ENCODE measurements at places on chromosomes 16 and 17. TPM values are rescaled to one million over a fixed set of nuclear protein-coding genes. Genes with fewer than 3 reads are reported as not detected.
A peak's percentile ranks its signal among the peaks of the same experiment; 100 is the strongest.

FMNL1 gene
- total RNA-seq = 9.3 TPM

MYL11 gene
- not detected for total RNA-seq

STX8 gene
- total RNA-seq = 38.8 TPM

GRCh38 chr17:80260069-80260535 is 550 bp upstream of the RNF213 start:
- DNase-seq = peak; percentile 64

GRCh38 chr17:36019423-36019822 is 1.7 kb upstream of the CCL23 start:
- no peak for DNase-seq

GRCh38 chr17:16358394-16358793 is 5.1 kb upstream of the CENPV start:
- no peak for DNase-seq

- DNase-seq = peak; percentile 73
Measured at GRCh38 chr17:7437950-7438614, 1.2 kb upstream of the FGF11 start.

GRCh38 chr16:49832177-49832576 is 23.7 kb downstream of the ZNF423 start:
- DNase-seq = no peak

TBC1D3 gene
- not detected for total RNA-seq

DNA sequence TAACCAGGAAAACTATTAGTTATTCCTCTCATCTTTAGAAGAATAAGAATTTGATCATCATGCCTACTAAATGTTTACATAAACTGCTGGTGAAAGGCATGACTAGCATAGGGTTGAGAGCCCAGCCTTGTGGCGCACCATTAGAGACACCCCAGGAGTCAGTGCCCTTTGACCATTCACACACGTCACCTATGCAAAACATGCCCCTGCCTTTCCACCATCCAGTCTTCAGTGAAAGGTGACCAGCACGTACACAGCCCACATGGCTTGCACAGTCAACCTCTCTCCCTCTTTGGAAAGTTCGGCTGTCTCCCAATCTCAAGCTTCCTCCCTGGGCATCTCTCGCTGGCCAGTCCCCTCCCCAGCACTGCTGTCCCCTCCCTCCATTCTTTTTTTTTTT is 150.3 kb downstream of the ENGASE start:
- DNase-seq = no peak

SGCA gene
- total RNA-seq = not detected

MFSD6L gene
- total RNA-seq = not detected

GRCh38 chr17:34163123-34163522 is 92.0 kb upstream of the CCL2 start:
- no peak for DNase-seq

TBC1D3I gene
- total RNA-seq = not detected

DNA sequence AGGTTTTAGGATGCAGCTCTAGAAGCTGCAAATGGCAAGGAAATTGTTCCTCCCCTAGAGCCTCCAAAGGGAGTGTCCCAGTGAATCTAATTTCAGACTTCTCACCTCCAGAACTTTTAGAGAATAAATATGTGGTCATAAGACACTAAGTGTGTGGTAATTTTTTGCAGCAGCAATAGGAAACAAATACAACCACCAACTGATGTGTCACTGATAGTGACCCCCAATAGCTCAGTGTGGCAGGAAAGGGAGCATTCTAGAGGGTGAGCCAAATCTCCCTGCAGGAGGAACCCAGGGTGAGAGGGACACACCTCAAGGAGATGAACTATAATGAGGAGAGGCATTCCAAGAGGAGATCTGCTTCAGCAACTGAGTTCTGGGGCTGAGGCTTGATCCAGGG is 4.1 kb downstream of the CCL4L2 start:
- no peak for DNase-seq

RAB26 gene
- 33.8 TPM for total RNA-seq

- DNase-seq = no peak
Measured at GRCh38 chr16:59593194-59593661, 859.1 kb upstream of the GOT2 start.

DLX4 gene
- total RNA-seq = not detected

KCNH6 gene
- 39.4 TPM for total RNA-seq

VMO1 gene
- 3.8 TPM for total RNA-seq

CDH3 gene
- 1.8 TPM for total RNA-seq

DNA sequence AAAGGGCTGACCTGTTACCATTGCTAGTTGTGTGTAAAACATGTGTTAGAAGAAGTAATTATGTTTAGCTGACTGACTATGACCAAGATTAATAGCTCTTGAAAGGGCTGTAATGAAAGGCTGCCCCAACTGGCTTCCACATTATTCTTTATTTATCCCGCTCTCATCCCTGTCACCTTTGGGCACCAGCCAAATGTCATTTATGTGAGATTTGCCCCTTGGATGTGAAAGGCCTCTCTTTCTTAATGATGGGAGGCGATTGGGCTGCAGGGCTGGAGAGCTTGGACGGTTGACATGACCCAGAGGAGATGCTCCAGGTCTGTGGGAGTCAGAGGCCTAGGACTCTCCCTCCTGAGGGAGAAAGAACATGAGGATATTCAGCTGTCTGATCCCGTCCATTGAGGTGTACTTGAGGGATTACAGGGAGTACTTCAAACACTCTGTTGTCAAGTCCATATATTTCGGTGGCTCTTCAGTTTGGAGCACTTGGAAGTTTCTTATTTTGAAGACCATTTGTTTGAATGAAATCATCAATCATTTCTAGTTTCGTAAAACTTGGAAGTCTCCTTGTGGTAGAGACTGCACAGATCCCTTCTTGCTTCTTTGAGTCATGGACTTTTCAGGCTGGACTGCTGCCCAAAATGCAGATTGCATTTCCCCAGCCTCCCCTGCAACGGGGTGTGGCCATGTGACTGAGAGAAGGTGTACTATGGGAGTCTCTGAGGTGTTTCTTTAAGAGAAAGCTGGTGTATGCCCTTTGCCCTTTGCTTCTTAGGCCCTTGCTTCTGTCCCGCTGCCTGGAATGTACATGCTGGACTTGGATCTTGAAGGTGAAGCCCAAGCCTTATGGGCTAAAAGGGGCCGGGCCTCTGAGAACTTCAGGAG is 51.3 kb downstream of the FTO start:
- DNase-seq = peak; percentile 77

GRCh38 chr16:57299009-57299718 is 14.7 kb upstream of the PLLP start:
- no peak for DNase-seq

DNA sequence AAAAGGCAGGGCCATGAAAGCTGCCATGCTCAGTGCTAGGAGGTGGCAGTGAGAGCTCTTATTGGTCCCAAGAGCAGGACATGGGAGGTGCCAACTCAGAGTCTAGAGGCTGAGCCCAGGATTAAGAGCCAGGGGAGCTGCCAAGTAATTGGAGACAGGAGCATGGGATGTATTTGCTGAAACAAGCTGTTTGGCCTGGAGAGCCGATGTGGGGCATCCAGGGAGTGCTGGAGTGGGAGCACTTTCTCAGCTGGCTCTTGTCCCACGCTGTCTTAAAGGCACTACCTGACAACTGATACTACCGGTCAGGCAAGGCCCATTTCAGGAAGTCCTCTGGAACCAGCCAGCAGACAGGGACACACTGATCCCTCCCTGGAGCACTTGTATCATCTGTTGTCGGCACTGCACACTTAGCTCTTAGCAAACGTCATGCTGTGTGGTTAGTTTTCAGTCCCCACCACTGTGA is 19.3 kb downstream of the ANKFN1 start:
- DNase-seq = no peak

CCDC137 gene
- 19.3 TPM for total RNA-seq

- no peak for DNase-seq
Measured at GRCh38 chr16:79658301-79659033, 57.9 kb upstream of the MAF start.

GRCh38 chr16:47829850-47830600 is 325.8 kb downstream of the ABCC12 start:
- DNase-seq = no peak

DNA sequence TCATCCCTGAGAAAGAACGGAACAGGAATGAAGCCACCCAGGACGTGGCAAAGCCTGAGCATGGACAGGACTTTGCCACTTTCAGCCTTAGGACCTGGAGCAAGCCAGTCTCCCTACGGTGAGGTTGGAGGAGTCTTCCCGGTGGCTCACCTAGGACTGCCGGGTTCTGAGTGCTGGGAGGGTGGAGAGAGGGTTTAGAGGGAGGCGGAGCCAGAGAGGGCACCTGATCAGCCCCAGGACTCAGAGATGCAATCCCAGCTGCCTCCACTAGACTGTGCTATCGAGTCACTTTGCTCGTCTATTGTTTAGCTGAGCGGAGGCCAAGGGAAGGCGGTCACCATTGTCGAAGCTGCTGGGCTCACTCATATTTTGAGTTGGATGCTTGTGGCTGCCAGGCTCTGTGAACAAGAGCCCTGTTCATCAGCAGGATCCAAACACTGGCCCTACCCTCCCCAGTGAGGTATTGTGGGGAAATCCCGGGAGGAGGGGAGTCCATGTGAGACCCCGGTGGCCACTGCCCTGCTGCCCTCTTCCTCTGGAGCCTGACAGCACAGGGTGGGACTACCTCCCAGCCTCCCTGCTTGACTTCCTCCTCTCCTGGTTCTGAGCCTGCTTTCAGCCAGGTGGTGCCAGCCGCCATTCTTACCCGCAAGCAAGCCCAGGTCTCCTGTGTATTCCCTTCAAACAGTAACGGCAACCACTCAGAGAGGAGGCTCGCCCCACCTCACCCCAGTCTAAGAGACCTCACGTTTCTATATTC is 7.0 kb downstream of the KRT14 start:
- peak; percentile 91 for DNase-seq

C17orf78 gene
- 105 TPM for total RNA-seq

DNA sequence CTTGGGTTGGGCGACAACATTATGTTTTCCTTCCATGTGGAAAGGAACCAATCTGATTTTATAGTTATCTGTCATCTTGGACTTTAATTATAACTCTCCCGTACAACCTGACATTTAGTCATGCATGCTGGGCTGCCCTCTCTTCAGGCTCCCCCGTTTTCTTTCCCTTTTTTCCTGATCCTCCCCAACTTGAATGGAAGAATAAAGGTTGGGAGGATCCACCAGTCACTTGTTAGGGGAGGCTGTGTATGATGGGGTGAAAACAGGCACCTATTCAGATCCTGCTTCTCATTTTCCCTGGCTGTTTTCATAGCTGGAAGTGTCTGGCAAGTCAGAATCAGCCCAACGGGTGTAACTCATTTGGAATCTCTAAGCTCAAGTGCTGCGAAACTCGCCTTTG is 267.2 kb upstream of the SALL1 start:
- no peak for DNase-seq

DNA sequence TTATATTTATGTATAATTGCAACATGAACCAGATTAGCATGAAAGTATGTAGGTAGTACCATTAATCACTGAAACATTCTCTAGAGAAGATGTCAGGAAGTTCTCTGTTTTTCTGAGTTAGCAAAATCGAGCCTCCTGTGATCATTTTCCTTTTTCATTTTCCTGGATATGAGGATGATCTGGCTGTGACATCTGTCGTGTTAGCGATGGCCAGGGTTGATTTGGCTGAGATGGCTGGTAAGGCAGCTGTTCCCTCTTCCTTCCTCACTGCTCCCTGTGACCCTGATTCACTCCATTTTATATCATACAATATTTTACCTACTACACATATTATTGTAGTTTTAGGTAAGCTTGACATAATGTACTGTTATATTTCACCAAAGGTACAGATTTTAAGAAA is 10.3 kb downstream of the CNTNAP4 start:
- no peak for DNase-seq

LITAFD gene
- total RNA-seq = not detected

GRCh38 chr16:11151156-11151884 is 104.7 kb downstream of the SOCS1 start:
- DNase-seq = peak; percentile 34

- DNase-seq = no peak
Measured at GRCh38 chr16:47110939-47111338, 32.8 kb downstream of the NETO2 start.

- DNase-seq = no peak
Measured at GRCh38 chr16:88569614-88569984, 604 bp upstream of the ZC3H18 start.

DNA sequence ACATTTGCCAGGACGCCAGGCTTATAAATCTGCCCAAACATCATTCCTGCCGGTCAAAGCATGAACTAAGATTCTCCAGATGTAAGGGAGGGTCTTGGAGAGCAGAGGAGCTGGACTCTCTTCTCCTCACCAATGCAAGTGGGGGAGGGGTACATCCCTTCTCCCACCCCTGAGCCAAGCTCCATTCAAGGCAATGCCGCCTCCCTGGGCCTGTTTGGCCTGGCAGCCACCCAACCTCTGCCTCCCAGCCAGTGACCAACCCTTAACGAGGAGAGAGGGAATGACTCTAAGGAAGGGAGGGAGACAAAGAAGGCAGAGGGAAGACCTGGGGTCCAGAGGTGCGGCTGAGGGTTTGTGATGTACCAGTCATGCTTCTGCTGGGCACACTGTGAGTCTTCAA is 13.8 kb downstream of the C17orf50 start:
- no peak for DNase-seq

DNA sequence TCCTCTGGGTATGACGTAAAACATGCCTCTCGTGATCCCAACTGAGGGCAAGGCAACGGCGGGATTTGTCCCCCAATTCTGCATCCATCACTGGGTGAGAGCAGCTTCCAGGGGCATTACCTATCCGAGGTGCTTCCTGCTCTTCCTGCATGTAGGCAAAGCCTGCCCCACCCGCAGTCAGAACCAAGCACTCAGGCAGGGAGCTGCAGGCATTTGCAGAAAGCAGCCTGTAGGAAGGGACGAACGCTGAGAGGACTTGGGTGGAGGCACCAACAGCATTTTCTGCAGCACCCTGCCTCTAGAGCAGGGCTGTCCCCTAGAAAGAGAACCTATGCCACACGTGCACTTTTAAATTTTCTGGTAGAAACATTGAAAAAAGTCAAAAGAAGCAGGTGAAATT is 5.5 kb downstream of the BCO1 start:
- no peak for DNase-seq

DNA sequence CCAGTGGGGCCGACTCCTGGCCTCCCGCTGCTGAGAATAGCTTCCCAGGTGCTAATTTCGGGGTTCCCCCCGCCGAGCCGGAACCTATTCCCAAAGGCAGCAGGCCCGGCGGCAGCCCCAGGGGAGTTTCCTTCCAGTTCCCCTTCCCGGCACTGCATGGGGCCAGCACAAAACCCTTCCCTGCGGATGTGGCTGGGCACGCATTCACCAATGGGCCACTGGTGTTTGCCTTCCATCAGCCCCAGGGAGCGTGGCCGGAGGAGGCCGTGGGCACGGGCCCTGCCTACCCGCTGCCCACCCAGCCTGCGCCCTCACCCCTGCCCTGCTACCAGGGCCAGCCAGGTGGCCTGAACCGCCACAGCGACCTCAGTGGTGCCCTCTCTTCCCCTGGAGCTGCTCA is 24.9 kb upstream of the ZFPM1 start:
- no peak for DNase-seq

- DNase-seq = no peak
Measured at GRCh38 chr17:28216528-28216927, 102.5 kb upstream of the TMEM97 start.

DNA sequence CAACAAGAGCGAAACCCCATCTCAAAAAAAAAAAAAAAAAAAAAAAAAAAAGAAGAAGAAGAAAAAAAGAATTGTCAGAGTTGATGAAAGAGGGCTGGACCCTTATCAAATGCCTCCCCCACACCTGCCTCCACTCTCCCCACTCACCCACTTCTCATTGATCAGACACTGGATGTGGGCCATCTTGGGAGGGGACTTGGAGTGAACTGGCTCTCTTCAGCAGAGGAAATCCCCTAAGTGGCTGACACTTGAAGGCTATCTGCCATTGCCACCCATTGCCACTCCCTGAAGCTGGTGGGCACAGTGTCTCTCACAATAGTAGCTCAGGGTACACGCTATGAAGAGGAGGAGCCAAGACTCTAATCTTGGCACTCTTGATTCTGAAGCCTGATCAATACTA is 1.6 kb downstream of the ITGA2B start:
- DNase-seq = no peak

Measured in Peyer's patch (tissue), 4 donors.